ENCODE measurements at places on chromosomes 7 and 10.

GRCh38 chr7:118311121-118311836 lies 86.8 kb downstream of the ANKRD7 start:
- DNase-seq, result no peak

- DNase-seq, result no peak
Measured at GRCh38 chr7:154177584-154177983, 125.4 kb downstream of the DPP6 start.

DNA sequence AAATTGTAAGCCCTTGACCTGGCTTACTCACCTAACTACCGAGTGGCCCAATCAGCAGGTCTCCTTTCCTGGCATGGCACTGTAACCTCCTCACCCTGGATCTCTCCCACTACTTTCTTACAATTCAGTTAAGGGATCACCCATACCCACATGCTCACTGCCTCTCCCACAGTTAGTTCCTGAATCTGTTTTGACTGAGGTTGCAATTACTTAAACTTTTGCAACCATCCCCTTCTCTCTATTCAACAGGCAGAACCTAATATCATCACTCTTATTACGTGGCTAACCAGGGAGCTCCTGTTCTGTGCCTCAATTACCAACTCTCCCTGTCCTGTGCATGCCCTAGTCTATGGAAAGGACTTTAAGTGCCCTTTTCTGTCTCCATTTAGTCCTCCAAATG lies 84.2 kb upstream of the IKZF1 start:
- DNase-seq, result no peak

GRCh38 chr7:135262623-135263320 lies 29.1 kb downstream of the STRA8 start:
- DNase-seq, result no peak

- no peak for DNase-seq
Measured at GRCh38 chr10:125911145-125911544, 14.8 kb downstream of the FANK1 start.

GRCh38 chr10:126253611-126253998 lies 134.7 kb downstream of the ADAM12 start:
- no peak for DNase-seq

- DNase-seq, result no peak
Measured at GRCh38 chr7:158779061-158780000, 50.0 kb downstream of the ESYT2 start.

DNA sequence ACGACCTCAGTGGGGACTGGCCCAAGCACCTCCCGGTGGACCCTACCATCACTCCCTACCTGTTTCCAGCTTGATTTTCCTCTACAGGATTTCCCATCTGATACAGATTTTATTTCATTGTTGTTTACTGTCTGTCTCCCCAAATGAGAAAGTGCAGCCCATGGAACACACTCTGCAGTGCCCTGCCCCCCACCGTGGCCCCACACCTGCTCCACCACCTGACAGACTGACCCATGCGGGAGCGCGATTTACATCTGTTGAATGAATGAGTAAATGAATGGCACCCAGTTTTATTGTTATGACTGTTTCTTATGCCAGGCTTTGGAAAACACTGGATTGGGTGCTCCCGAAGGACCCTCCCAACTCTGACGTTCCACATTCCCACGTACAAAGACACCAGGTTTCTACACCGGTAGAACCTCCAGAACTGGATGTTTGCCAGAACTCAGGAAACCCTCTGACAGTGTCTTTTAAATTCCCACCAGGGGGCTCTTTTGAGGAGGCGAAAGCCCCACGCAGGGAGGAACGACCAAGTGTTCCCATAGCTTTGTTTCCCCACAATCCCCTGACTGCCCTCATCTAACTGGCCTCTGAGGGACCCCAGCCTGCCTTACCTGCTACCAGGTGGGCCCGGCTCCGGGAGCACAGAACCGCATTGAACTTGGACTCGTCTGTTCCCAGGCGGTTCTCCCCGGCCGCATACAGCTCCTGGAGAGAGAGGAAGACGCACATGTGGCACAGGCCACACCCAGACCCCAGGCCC lies 29.0 kb downstream of the PLAC9 start:
- DNase-seq, result no peak

DNA sequence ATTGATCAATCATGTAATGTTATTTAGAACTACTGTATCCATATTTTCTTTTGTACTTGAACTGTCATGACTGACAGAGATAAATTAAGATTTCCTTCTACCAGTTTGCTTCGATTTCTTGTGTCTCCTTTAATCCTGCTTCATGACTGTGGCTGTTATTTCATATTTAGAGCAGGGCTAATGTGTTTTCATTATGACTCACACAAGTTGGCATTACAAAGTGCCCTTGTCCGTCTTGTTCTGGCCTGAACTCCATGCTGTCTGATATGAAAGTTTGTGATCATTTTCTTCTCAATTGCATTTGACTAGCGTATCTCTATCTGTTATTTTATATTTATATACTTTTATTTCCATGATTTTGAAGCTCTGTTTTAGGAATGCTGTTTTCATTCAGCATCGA lies 344.1 kb upstream of the PRKCQ start:
- DNase-seq, result no peak

GRCh38 chr10:46220872-46221538 lies 65.8 kb upstream of the ANTXRL start:
- no peak for DNase-seq

GRCh38 chr10:26448706-26449435 lies 10.7 kb downstream of the APBB1IP start:
- DNase-seq, result no peak

- DNase-seq, result no peak
Measured at GRCh38 chr7:97971120-97971989, 18.6 kb downstream of the OCM2 start.

DNA sequence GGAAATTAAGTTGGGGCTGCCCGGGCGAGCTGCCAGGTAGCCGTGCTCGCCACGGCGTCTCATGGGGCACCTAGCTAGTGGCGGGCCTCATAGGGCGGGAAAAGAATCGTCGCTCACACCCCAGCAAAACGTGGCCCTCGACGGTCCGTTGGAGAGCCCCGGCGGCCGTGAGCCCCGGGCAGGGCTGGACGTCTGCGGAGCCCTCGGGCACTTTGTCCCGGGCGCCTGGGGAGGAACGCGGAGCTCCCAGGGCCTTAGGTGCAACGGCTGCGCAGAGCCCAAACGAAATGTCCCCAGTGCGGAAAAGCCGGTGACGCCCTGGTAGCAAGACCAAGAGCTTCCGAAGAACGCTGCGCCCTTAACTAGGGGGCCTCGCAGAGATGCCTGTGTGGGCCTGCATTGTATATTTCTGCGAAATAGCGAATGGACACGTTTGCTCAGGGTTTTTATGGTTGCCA lies 866 bp upstream of the SFMBT2 start:
- DNase-seq, result no peak

- DNase-seq, result peak; percentile 90
Measured at GRCh38 chr10:75655791-75656451, 224.5 kb downstream of the LRMDA start.

GRCh38 chr7:96993094-96993865 lies 12.1 kb upstream of the DLX6 start:
- no peak for DNase-seq

DNA sequence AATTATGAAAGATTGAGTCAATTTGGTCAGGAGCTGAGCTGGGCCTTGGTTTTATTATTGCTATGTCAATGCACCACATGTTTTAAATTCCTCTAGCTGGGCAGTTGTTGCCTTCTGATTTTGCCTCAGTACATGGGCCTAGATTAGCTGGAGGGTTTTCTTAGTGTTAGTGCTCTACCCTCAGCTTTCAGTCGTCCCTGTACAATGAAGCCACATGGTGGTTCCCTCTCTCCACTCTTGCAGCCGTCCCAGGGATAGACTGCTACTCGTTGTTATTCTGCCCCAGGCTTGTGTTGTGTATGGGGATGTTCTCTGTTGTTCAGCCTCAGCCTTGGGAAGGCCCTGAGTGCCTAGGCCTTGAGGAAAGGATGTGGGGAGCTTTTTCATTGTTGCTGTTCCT lies 37.0 kb downstream of the NHLRC2 start:
- DNase-seq, result no peak

DNA sequence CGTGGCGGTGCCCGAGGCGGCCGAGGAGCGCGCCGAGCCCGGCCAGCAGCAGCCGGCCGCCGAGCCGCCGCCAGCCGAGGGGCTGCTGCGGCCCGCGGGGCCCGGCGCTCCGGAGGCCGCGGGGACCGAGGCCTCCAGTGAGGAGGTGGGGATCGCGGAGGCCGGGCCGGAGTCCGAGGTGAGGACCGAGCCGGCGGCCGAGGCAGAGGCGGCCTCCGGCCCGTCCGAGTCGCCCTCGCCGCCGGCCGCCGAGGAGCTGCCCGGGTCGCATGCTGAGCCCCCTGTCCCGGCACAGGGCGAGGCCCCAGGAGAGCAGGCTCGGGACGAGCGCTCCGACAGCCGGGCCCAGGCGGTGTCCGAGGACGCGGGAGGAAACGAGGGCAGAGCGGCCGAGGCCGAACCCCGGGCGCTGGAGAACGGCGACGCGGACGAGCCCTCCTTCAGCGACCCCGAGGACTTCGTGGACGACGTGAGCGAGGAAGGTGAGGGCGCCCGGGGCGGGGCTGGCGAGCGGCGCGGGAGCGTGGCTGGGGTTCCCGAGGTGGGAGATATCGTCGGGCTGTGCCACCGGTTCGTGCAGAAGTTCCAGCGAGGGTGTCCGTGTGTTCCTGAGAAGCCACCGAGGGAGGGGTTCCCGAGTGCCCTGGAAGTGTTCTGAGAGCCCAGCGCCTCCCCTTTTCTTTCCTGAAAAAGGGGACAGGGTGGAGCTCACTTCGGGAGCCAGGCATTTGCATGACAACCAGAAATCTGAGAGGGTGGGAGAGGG lies 495 bp downstream of the EIF3B start:
- no peak for DNase-seq

- no peak for DNase-seq
Measured at GRCh38 chr7:36736090-36736898, 12.0 kb upstream of the AOAH start.

DNA sequence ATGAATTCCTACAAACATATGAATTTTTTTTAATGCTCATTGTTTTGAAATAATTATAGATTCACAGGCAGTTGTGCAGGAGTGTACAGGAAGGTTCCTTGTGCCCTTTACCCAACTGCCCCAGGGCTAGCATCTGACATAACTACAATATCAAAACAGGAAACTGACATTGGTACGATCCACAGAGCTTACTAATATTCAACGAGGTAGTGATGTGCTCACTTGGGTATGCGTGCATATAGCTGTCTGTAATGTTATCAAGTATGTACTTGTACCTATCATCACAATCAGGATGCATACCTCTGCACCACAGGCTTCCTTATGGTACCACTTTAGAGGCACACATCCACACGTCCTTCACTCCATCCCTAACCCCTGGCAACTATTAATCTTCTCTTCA lies 68.3 kb downstream of the BMS1 start:
- no peak for DNase-seq

GRCh38 chr7:71618278-71618677 lies 486.3 kb downstream of the GALNT17 start:
- no peak for DNase-seq
